ENCODE measurements at places on chromosomes 6 and 20.
A peak's percentile ranks its signal among the peaks of the same experiment; 100 is the strongest.

DNA sequence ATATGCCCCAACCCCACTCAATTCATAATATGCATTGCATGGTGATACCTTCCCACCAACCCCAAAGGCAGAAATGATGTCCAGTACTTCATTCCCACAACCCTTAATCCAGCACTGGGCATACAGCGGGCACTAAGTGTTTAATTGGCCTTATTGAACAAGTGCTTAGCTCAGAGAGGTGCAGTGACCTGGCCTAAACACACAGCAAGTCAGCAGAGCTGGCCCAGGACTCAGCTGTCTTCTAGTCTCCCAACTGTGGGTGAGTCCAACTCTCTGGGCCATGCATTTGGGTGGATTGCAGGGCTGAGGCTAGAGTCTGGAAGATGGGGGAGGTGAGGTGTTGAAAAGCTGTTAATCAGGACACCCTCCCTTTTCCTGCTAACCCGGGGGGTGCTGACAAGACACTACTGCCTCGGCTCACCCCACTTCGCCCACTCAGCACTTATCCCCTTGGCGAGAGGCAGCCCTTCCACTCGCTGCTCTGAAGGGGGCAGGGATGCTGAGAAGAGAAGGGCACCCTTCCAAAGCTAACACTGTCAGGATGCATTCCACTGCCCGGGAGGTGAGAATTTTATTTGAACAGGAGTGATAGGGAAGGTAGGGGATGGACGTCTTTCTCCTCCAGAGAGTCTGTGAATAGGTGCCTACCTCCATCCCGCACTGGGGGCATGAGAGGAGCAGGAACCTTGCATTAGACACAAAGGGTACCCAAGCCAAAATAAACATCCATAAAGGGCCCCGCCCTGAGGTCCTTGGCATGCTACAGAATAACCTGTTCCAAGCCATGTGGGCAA is 14.2 kb downstream of the KCNK5 start:
- DNase-seq = no peak

GRCh38 chr6:74549746-74550145 is 656.1 kb downstream of the COL12A1 start:
- DNase-seq = no peak

DNA sequence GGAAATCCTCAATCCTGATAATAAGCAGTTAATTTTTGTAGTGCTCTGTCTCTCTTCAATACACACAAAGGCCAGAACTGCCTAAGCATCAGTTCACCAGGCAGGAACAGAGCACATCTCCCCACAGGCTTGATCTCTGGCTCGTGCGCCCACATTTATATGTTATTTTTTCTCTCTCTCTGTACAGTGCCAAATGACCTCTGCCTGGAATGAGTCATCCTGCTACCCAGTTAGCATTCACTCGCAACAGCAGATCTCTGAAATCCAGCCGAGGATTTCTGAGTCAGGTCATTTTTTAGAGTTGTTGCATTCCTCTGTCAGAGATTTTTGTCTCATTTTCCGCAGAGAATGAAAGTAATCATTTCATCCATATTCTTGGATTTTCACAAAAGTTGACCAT is 107.1 kb downstream of the COL12A1 start:
- peak; percentile 43 for DNase-seq

- no peak for DNase-seq
These were observed 76.8 kb downstream of the PTPRK start for GRCh38 chr6:128443553-128443952.

DNA sequence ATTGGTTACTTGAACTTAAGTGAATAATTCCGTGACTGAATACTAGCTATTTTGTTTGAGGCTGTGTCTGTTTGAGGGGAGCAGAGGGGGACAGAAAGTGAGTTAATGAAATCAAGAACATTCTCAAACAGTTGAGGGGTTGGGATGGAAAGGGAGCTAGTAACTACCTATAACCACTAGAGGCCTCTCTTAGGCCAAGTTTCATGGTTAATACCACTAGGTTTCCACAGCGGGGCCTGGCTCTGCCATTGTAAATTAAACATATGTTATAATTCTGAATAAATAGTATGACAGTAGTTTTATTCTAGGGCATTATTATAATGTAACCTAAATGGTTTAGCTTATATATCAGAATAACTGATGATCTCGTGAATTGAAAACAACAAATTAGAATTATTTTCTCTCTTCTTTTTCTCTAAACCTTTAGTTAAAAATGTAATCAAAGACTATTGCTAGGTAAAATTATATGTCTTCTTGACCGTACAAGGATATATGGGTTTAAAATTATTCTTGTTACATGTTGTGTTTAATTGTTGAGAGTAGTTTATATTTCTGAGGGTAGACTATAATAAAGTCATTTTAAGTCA is 108.1 kb downstream of the BCKDHB start:
- peak; percentile 49 for DNase-seq

DNA sequence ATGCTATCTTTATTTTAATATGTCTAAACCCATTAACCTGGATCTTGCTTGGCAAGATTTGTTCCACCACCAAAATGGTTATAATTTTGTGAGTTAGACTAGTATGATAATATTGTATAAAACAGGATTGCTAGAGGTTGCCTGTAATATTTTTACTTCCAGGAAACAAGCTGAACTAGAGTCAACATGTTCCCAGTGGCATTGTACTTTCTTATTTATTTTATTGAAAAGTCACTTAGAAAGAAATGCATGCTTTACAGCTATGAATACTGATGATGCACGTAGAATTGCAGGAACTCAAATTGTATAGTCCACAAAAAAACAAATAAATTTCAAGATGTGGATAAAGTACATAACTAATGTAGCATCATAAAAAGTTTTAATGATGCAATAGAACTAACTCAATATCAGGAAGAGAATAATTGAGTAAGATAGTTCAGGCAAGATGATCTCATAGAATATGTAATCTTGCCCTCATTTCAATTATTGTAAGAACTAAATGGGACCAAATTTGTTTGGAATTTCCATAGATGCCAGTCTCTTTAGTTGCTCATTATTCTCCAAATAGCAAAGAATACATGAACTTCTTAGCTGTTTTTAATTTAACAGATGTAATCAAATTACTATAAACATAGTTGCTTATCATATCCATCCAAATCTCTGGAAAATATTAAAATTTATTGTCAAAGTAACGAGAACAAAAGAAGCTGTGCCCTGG is 451.8 kb downstream of the COL12A1 start:
- DNase-seq = no peak

DNA sequence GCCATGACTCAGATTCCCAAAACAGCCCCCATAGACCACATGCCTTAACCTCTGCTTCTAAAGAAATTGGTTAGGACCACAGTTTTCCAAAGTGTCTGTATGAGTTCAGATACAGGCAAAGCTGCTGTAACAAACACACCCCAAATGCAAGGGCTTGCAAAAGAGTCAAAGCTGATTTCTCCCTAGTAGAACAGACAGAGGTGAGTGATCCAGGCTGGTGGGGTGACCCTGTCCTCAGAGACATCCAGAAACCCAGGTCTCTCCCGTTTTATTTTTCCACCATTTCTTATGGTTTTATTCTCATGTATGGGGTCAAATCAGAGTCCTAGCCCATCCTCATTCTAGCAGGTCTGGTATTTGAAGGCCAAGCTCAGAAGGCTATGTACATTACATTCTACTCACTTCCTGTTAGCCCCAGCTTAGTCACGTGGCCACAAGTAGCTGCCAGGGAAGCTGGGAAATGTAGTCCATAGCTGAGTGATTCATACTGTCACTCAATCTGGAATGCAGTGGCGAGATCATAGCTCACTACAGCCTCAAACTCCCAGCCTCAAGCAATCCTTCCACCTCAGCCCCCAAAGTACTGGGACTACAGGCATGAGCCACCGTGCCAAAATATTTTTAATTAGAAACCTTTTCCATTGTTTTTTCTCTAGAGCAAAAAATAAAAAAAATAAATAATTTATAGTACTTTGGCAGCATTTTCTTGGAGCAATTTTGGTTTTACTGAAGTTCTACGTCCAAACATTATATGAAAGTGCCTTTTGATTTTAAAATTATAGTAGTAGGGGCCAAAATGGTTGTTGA is 175.2 kb downstream of the ZMYND8 start:
- DNase-seq = peak; percentile 43

- no peak for DNase-seq
These were observed 3.0 kb downstream of the DNPH1 start for GRCh38 chr6:43226192-43226851.

- DNase-seq = no peak
These were observed 141.8 kb downstream of the CDC5L start for GRCh38 chr6:44529146-44529905.

DNA sequence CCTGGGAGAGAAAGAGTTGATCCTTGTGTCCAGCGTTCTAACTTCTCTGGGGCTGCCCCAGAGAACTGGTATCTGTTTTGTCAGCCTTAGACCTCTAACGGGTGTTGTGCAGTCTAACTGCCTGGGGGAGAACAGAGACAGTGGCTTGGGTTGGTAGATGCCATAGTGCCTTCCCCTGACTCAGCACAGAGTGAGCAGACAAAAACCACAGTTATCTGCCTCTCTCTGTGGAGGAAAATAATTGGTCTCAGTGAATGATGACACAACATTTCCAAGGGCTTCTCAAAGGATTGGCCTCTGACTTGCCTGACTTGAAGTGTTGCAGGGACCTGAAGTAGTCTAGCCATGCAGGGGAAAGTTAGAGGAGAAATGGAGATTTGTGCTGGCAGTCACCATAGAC is 226.2 kb upstream of the MAN1A1 start:
- no peak for DNase-seq

GRCh38 chr20:3101737-3102574 is 17.4 kb upstream of the AVP start:
- DNase-seq = no peak

DNA sequence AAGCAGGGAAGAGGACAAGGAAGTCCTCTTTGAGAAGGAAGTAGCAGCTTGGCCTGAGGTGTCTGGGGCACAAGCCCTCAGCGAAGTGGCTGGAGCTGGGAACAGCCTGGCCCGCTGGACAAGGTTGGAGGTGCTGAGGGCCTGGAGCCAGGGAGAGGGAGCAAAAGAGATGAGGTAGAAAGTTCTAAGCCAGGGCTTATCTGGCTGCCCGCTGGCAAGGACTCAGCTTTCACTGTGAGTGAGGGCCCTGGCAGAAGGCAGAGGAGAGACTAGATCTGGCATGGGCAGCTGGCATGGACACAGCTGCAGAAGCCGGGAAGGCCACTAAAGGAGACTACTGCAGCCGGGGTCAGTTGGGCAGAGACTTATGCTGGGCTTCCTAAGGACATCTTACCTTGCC is 21.8 kb upstream of the PCMTD2 start:
- DNase-seq = no peak

DNA sequence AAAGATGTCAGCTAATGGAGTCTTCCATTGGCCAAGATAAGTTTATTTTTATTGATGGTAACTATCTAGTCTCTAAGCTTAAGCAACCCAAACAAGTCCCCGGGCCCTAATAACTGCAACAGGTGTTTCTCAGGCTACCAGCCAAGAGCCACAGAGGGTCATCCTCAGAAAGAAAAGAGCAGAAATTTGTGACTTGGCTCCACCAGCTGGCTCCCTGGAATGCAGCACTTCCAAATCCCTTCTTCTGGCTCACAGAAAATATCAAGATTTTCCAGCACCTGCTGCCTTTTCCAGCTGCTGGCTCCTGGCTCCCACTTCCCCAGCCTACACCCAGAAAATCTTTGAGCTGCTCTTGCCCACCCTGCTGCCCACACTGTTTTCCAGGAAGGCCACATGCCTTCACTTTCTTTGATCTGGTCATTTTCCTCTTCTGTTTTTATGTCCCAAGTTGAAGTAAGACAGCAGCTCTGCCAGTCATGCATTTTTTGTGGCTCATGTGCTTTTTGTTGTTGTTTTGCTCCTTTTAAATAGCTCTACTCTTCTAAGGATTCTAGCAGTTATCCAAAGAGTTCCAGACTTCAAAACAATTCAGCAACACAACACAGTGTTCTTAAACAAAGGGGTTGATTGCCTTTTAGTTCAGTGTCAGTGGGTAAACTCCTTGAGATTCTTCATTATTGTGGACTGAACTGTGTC is 151.0 kb upstream of the SMLR1 start:
- DNase-seq = no peak

DNA sequence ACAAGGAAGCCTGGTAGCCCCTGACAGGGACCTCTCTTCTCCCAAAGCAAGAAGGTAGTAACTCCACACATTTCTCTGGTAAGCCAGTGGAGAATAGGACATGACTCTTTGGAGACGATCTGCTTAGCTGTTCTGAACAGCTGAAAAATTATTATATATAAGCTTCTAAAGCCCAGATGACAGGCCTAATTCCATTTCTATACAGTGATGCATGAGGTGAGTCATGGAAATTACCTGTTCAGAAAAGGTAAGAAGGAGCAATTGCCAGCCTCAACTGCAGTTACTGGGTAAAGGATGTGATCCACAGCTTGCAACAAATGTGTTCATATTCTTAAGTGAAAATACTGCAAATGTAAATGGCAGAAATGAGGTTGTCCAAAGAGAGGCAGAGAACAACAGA is 54.0 kb downstream of the PREP start:
- no peak for DNase-seq

GRCh38 chr6:155436981-155437749 is 18.5 kb downstream of the NOX3 start:
- no peak for DNase-seq

DNA sequence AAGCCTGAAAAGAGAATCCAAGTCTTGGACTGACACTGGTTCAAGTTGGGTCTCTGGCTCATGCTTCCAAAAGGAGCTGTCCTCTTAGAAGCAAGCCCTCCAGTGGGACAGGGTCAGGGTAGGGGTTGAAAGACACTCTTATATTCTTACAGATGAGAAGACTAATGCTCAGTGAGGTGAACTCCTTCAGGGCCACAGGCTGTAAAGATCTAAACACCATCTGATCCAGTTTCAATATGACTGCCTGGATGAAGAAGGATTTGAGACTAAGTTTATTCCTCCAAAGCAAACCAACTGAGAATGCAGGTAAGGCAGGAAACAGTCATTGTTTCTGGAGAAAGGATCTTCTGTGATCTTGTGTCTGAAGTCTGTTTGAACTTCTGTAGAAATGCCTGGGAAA is 99.0 kb upstream of the TAB2 start:
- no peak for DNase-seq

DNA sequence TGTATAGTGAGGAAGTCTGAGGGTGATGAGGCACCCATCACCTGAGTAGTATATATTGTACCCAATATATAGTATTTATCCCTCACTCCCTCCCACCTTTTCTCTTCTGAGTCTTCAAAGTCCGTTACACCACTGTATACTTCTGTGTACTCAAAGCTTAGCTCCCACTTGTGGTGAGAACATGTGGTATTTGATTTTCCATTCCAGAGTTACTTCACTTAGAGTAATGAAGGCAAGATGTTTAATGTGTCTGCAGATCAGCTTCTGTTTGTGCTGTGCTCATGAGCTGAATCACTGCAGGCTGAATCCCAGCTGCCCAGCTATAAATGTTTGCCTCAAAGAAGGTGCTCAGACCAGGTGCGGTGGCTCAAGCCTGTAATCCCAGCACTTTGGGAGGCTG is 139.3 kb upstream of the FOXA2 start:
- DNase-seq = no peak

DNA sequence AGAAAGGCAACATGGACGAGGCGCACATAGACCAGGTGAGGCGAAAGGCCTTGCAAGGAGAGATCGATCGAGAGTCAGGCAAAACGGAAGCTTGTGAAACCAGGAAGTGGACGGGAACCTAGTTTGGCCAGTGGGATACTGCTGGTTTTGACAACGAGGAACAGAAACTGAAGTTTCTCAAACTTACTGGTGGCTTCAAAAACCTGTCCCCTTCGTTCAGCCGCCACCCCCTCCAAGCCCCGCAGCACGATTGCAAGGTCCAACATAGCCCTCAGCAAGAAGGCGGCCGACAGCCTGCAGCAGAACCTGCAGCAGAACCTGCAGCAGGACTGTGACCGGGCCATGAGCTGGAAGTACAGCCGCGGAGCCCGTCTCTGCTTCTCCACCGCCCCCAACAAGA is 238.0 kb downstream of the KHDC1L start:
- DNase-seq = no peak

Measured in NCI-H460 (cell line).